ENCODE measurements at places on chromosomes 13 and 19.

- no peak for DNase-seq
These were observed 12.8 kb downstream of the LYPD3 start for GRCh38 chr19:43452582-43452981.

- DNase-seq = no peak
These were observed 6.0 kb downstream of the IRF2BP1 start for GRCh38 chr19:45879971-45880370.

- DNase-seq = no peak
These were observed 49.5 kb downstream of the KDM4B start for GRCh38 chr19:5018224-5019015.

DNA sequence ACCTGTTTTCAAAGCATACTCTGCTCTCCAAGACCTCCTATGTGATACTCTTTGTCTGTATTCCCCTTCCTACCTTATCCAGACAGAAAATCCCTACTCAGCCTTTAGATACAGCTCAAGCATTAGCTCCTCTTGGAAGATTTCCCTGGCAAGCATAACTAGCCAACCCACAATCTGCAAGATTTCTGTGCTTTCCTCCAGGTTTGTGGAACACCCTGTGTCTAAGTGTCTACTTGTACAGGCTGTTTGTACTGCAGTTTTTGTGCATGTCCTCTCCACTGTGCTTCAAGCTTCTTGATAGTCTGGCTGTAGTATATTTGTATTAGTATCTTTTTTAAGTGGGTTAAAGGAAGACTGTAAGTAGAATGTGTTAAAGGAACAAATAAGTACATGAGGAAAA is 203.7 kb downstream of the RFC3 start:
- DNase-seq = no peak

DNA sequence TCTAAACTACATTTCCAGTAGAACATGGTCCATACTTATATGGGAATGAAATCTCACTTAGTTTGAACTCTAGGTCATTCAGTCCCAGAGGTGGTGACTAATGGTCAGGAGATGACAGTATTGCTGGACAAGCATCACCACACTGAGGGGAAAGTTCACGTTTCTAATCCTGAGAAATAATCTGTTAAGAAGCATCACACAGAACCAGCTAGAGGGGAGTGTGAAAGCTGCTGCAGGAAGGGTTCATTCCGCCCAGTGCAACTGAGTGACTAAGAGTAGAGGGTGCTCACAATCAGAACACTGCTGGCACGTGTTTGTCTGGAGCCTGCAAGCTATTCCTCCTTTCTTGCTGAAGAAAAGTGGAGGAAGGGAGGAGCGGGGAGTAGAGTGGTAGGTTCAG is 2.7 kb downstream of the COL4A1 start:
- DNase-seq = no peak

DNA sequence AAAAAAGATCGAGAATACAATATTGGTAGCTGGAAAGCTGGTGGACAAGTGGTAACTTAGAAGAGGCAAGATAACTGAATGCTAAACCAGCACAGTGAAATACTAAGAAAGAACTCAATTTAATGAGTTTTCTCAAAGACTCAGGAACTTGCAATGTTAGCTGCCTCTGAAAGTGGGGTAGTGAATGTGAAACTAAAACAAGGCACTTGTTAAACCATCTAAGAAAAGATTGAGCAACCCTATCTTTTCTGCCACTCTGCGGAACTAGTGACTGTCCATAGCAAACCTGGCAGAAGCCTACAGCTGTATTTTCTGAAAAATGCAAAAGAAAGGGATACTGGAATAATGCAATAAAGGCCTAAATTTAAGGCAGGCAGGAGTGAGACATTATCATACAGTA is 1574.4 kb upstream of the PRR20A start:
- no peak for DNase-seq

DNA sequence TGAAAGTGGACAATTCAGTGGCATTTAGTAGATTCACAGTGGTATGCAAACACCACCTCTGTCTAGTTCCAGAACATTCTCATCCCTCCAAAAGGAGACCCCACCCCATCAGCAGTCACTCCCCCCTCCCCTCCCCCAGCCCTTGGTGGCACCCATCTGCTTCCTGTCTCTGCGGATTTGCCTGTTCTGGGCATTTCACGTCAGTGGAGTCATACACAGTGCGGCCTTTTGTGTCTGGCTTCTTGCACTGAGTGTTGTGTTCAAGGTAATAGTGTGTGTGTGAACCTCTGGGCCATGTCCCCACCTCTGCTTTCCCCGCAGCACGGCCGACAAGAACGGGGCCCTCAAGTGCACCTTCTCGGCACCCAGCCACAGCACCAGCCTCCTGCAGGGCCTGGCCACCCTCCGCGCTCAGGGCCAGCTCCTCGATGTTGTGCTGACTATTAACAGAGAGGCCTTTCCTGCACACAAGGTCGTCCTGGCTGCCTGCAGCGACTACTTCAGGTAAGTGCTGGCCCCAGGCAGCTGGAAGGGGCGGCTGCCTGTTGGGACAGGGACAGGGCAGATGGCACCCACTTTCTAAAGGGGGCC is 19.4 kb upstream of the CRTC1 start:
- DNase-seq = no peak

DNA sequence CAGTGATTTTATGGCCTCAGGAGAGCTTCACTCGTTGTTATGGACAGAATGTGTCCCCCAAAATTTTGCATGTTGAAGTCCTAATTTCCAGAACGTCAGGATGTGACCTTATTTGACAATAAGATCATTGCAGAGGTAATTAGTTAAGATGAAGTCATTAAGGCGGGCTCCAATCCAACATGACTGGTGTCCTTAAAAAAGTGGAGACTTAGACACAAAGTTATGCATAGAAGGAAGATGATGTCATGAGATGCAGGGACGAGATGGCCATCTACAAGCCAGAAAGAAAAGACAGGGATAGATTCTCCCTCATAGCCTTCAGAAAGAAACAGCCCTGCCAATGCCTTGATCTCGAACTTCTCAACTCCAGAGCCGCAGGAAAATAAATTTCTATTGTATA is 25.8 kb upstream of the SPATA13 start:
- DNase-seq = no peak

GRCh38 chr19:18179957-18180356 is 6.3 kb downstream of the IFI30 start:
- peak; percentile 28 for DNase-seq

GRCh38 chr13:19927117-19927748 is 31.3 kb upstream of the ZMYM2 start:
- peak; percentile 22 for DNase-seq

DNA sequence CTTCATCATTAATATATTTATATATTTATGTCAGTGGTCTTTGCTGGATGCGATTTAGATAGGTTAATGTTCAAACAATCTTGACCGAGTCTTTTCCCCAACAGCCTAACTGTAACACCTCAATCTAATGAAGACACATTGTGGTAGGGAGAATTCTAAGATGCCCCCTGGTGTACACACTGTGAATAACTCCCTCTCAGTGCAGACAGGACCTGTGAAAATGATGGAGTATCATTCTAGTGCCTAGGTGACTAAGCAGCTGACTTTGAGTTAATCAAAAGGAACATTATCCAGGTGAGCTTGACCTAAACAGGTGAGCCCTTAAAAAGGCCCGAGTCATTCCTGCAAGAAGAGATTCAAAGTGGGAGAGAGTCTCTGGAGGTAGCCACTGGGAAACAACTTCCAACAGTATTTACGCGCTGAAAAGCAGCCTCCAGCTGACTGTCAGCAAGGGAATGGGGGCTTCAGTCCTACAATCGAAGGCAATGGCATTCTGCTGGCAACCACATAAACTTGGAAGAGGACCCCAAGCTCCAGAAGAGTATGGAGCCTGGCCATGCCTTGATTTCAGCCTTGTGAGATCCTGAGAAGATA is 28.0 kb upstream of the KBTBD7 start:
- peak; percentile 71 for DNase-seq

DNA sequence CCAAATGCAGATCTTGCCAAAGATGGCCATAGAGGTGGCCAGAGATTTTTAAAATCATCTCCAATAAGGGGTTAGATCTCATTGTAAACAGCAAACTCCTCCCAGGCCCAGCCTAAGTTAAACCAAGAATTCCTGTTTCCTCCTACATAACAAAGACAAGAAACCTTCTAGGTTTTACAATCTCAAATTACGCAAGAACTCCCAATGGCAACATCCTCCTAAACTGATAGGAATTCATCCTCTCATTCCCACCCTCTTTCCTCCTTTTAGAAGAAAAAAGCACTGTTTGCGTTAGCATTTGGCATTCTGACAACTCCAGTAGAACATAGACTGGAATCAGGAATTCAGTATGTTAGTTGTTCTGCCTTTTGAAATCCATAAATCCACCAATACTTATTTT is 14.6 kb downstream of the PROSER1 start:
- DNase-seq = no peak

DNA sequence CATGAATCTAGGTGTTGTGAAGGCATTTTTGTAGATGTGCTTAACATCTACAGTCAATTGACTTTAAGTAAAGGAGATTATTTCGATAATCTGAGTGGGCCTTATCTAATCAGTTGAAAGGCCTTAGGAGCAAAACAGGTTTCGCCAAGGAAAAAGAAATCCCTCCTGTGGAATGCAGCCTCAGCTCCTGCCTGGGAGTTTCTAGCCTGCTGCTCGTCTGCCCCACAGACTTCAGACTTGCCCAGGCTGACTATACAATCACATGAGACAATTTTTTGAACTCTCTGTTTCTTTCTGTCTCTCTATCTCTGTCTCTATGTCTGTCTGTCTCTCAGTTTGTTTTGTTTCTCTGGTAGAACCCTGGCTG is 312.5 kb downstream of the OLFM4 start:
- DNase-seq = no peak

DNA sequence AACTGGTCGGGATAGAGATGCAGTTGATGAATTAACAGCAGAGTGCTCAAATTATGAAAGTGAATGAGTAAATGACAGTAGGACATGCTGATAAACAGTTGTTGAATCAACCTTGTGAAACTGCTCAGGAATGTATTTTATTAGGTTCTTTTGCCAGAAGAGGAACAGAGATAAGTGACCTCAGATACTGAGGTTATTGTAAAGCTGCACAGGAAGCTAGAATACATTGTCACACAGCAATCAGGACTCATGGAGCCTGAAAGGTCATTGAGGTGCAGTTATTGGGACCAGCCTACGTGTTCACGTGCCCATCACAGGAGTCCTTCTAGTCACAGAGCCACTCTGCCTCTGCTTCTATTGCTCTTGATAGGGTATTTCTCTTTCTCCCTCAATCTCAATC is 47.5 kb upstream of the MED4 start:
- peak; percentile 58 for DNase-seq

DNA sequence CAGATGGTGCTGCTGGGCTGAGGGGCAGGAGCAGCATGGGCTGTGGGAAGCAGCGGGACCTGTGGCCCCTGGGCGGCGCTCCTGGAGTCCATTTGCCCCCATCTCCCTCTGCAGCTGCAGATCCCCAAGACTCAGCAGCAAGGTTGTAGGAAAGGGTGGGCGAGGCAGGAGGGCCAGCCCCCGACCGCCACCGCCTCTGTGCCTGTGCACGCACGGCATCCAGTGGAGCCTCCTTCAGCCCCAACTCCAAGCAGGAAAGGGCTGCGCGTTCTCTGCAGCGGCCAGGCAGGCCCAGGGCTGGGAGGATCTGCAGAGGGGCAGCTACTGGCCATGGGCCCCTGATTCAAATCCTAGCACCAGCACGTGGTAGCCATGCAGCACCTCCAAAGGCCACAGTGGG is 20.8 kb downstream of the DPF1 start:
- no peak for DNase-seq

- no peak for DNase-seq
These were observed 2.8 kb downstream of the SMIM24 start for GRCh38 chr19:3477506-3477905.

DNA sequence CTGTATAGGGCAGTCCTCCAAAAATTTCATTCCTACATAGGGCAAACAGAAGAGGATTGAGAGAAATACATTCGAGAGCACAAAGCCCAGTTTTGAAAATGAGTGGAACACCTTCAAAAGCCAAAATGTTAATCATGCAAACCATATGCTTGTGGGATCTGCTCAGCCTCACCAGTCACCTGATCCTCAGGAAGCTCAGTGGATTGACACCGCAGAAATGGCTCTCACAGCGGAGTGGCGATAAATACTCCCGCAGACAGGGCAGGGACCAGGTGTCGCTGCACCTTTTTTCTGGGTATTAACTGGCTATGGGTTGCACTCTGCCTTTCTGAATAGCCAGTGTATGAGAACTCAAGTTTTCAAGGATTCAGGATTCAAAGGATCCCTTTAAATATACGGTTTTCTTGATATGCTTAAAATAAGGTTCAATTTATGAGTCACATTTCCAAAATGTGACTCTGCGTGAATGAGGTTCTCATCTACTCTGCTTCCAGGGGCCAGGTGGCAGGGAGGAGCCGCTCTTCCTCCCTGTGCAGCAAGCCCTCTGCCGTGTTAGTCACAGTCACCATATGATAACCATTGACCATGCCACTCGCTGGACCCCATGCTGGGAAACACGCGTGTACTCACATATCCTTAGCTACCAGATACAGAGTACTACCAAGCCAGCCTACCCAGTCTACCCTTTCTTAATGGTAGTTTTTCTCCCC is 18.3 kb upstream of the DHRS12 start:
- DNase-seq = no peak

GRCh38 chr13:84399320-84400085 is 517.2 kb upstream of the SLITRK1 start:
- DNase-seq = peak; percentile 9

DNA sequence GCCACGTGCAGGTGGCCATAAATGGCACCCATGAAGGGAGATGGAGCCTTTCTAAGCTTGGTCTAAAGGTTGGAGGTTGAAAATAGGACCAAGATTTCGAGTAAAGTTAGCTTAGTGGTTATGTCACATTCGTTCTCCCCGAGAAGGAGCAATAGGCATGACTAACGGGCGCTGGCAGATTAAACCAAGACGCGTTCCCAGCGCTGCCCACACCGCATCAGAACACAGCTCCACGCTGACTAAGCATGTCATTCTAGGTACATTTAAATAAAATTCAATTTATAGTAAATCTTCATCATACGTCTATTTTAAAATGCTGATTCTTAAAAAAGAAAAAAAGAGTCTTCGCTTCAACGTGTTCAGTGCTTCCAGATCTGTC is 95.0 kb upstream of the IRS2 start:
- DNase-seq = no peak

- DNase-seq = no peak
These were observed 147.1 kb downstream of the NUFIP1 start for GRCh38 chr13:44842158-44842557.

- no peak for DNase-seq
These were observed 45.8 kb downstream of the UFM1 start for GRCh38 chr13:38395497-38395788.

DNA sequence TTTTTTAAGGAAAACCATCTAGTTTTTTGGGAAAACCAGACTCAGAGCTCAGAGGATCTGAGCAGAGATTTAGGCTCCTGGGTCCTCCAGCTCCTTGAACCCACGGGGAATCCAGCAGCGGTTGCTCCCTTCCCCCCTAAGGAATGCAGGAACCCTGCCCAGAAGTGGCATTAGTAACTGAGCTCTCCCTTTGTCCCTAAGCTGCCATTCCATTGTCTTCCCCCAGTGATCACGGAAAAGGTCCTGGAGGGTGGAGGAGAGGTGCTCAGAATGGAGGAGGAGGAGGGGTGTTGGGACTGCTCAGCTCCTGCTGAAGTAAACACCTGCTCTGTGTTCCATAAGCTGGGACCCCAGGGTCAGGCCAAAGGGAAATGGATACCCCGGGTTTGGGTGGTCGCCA is 16.8 kb upstream of the OR1M1 start:
- DNase-seq = no peak

GRCh38 chr13:45278096-45278645 is 62.8 kb downstream of the TPT1 start:
- DNase-seq = no peak
